ENCODE measurements at places on chromosomes 2 and 18. TPM values are rescaled to one million over a fixed set of nuclear protein-coding genes. Genes with fewer than 3 reads are reported as not detected.
A peak's percentile ranks its signal among the peaks of the same experiment; 100 is the strongest.

VIL1 gene
- total RNA-seq: 0.51 TPM

NOP58 gene
- 77.6 TPM for total RNA-seq

DNER gene
- total RNA-seq: 1.9 TPM

LYPD6 gene
- total RNA-seq: 0.29 TPM

DPP10 gene
- not detected for total RNA-seq

PARD3B gene
- 35.8 TPM for total RNA-seq

GLI2 gene
- total RNA-seq: 23.6 TPM

DGKD gene
- 46.1 TPM for total RNA-seq

TMEM182 gene
- total RNA-seq: 1.4 TPM

ASB18 gene
- total RNA-seq: not detected

GPR39 gene
- total RNA-seq: 53.2 TPM

ACVR1C gene
- total RNA-seq: 0.59 TPM

COLEC12 gene
- 28.4 TPM for total RNA-seq

ADD2 gene
- 0.51 TPM for total RNA-seq

REG3A gene
- not detected for total RNA-seq

DNA sequence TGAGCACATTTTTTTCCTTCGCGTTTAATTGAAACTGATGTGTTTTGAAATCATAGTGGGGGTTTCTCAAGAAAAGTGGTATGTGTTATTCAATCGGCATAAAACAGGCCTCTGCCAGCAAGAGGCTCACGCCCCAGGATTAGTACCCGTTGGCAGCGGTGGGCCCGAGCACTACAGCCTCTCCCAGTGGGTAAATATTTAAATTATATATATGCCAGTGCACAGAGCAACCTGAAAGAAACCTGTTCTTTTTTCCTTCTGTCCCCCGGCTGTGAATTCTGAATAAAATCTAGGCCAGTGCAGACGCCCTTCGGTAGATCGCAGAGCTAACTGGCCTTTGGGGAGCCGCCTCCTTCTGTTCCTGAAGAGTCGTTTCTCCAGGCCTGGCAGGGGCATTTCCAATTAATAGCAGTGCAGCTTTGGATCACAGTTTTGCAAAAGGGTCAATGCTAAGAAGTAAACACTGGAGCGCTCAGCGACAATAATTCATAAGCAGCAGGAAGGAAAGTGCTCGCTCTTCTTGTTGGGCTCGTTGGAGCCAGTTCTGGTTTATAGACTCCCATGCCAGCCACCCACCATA, 202.8 kb upstream of the SALL3 start:
- DNase-seq: no peak

DNA sequence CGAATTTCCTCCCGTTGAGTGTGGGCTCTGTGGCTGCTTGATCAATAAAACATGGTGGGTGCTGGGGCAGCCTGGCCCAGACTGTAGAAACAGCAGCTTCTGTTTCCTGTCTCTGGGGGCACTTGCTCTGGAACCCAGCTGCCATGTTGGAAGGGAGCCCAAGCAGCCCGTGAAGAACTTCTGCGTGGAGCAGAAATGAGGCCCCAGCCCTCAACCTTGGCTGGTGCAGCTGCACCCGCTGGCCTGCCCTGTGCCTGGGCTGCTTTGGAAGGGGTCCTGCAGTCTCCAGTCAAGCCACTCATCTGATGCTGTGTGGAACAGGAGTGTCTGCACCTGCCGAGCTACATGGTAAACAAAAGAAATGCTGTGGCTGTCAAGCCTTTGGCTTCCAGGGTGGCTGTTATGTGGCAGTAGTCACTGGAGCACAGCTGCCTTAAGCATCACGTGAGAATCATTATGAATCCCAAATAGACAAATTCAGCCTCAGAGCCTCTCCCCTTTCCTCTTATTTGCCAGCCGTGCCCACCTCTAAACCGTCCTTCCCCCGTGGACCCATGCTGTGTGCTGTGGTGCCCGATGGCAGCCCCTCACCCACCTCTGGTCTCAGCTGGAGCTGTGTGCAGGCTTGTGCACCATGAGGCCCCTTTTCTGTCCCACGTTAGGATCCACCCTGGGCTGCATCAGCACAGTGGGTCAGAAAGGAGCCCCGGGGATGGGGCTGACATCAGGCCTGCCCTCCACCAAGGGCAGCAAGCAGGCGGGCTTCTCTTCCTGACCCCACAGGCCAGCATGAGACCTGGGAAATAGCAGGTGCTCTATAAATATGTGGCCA, 134.0 kb upstream of the HDAC4 start:
- DNase-seq: no peak

DNA sequence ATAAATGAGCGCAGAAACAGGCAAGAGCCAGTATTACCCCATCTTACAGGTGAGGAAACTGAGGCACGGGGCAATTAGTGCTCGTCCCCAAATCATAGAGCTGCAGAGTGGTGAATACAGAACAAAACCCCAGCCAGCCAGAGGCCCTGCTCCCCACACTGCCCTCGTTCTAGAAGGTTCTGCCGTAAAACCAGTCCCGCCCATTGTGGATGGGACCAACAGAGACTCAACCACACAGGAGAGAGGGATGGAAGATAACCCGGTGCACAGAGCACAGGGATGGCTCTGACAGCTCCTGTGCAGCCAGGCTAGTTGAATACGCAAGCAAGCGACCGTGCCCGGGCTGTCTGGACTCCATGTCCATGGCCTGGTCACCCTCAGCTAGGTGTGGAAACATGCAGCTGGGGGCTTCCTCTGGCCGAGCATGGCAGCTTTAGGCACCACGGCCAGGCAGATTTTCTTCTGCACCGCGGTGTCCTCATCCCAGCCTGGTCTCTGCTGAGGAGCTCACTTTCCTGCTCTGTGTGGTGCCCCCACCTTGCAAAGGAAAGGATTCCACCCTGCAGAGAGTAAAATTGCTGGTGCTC, 146.4 kb downstream of the TPO start:
- DNase-seq: no peak

- DNase-seq: peak; percentile 38
These were observed 7.4 kb downstream of the DLX2 start for GRCh38 chr2:172095146-172095904.

GRCh38 chr2:59025157-59025757, 784.1 kb upstream of the FANCL start:
- DNase-seq: no peak

GRCh38 chr2:64605991-64606478, 47.7 kb downstream of the SERTAD2 start:
- no peak for DNase-seq

- DNase-seq: no peak
These were observed 8.2 kb upstream of the OSGEPL1 start for GRCh38 chr2:189770590-189771322.

GRCh38 chr2:29014811-29015421, 33.8 kb downstream of the TOGARAM2 start:
- no peak for DNase-seq

DNA sequence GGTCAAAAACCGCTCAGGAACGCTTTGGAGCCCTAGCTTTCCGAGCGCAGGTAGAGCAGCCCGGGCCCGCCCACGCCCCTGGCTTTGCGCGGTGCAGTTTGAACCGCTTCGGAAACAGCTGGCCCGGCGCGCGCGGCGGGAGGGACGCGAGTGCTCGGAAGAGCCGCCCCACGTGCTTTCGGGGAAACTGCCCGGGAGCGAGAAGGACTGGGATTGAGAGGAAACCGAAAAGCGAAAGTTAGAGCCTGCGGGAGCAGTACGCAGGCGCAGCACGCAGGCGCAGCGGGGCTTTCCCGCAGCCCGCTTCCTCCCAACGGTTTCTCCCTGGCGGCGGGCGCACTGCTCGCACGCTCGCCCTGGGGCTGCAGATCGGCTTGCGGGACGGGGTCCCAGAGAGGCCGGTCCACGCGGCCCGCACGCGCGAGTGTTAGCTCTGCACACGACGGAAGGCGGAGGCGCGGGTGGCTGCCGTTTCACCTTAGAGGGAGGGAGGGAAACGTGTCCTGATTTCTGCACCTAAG, 6.3 kb upstream of the STAT1 start:
- DNase-seq: peak; percentile 93

DNA sequence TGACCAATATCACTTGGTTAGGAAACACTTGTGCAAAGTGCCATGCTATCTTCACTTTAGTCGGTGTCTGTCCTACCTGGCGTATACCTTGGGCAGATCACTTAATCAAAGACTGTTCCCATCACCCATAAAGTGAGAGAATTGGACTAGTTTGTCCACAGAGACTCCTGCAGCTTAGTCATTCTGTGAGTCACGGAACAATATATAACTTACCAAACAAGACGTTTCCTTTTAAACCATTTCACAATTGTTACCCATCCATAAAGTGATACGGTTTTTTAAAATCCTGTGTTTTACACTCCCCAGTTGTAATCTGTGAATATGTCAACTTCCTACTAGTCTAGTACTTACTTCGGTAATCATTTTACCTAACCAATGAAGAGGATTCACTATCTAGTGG, 499.3 kb upstream of the SMIM21 start:
- no peak for DNase-seq

GRCh38 chr2:234245945-234246344, 195.4 kb downstream of the SPP2 start:
- no peak for DNase-seq

GRCh38 chr2:4831751-4832150, 860.4 kb upstream of the SOX11 start:
- no peak for DNase-seq

DNA sequence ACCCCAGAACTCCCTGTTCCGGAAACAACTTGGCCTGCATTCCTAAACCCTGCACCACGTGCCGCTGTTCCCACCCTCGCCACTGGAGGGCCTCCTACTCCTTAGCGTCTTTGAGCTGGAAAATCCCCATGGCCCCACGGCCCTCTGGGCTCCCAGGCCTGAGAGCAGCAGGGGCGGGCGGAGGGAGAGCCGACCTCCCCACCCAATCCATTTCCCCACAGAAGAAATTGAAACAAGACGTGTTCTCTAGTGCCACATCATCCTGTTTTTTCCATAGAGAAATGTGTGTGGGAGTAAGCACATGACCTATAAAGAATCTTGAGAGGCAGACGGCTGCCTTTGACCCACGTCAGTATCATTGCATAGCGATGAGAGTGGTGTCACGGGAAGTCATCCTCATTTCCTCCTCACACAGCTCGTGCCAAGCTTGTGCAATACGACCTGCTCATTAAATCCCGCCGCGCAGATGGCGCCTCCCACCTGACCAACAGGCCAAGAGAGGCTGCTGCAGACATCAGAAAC, 79.2 kb downstream of the LAMA1 start:
- peak; percentile 91 for DNase-seq

GRCh38 chr2:44802777-44803424, 138.6 kb upstream of the SIX3 start:
- DNase-seq: no peak

- no peak for DNase-seq
These were observed 56.6 kb downstream of the CLHC1 start for GRCh38 chr2:55175254-55176093.

DNA sequence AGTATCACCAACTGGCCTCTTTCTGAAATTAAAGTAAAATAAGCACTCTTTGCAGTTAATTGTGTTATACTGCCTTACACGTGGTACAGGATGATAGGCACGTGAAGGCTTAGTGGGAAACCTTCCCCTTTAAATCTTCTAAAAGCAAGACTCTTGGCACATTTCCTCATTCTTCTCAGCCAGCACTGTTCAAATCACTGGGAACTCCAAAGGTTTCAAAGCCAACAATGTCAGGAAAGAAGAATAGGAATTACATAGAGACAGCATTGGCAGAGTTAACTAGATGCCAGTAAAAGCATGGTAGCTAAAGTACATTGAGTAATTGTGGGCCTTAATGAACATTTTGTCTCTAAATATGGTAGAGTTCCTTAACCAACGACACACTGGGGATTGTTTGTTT, 96.4 kb downstream of the DTNA start:
- no peak for DNase-seq

DNA sequence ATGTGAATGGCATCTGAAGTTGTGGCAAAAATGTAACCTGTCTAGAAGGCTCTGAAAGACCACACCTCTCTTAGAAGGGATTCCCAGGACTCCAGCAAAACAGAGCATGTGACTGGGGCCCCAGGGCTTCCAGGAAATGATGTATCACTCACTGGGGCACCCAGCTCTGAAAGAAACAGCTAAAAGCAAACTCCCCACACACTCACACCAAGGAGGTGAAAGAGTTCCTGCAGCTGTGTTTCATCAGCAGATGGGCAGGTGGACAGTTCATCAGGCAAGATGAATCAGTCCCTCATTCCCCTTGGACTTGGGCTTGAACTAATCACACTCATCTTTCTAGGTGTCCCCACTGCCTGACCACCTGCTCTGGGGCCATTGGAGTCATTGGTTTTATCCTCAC, 76.2 kb downstream of the CCBE1 start:
- DNase-seq: no peak

- no peak for DNase-seq
These were observed 209.7 kb upstream of the KCNJ3 start for GRCh38 chr2:154488801-154489200.

DNA sequence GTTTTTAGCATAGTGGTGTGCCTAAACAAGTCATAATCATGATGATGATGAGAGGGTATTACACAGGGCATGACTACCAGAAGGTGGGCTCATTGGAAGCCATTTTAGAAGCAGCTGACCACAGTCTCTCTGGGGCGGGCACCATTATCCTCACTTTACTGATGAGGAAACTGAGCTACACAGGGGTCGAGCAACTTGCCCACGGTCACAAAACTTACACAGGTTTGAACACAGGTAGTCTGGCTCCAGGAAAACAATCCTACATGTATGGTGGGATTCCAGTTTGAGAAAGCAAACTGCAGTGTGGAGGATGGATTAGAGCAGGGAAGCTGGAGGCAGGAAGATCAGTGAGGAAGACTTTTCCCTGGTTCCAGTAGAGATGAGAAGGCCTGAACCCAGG, 6.2 kb downstream of the RHOB start:
- DNase-seq: no peak

- DNase-seq: peak; percentile 51
These were observed 39.1 kb downstream of the CYRIA start for GRCh38 chr2:16626497-16626896.

DNA sequence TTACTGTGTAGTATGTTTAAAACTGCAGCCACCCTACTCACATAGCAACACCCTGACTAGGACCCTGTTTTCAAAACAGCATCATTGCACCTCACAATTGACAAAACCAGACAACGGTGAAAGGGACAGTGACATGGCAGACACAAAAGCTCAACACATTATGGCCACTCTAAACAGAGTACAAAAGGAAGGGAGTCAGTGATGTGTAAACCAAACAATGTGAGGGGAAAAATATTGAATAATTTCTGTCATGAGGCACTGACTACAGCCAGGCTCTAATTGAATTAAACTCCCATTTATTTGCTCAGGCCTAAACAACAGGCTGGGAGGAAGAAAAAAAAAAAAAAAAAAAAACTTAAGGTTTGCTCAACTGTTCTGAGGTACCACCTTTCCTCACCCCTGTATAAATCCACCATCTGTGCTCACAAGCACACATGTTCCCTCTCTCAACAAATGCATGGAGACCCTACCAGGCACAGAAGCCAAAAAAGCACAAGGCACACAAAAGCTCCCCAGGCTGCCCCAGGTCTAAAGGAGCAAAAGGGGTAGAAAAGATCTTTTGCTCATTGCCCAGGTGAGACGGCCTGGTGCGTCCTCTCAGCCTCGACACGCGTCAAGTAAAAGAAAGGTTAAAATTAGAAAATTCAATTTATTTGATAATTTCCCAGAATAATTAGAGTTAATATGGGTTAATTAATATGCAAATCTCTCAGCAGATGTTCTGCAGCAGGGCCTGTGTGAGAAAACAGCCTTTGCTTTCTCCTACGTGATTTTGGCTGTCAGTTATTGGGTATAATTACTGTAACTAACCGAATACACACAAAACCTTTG, 80.9 kb downstream of the ZEB2 start:
- no peak for DNase-seq

- DNase-seq: no peak
These were observed 252.3 kb downstream of the CYRIA start for GRCh38 chr2:16413285-16413684.

GRCh38 chr2:33131111-33131510, 184.4 kb downstream of the LTBP1 start:
- no peak for DNase-seq

- DNase-seq: no peak
These were observed 135.5 kb downstream of the RND3 start for GRCh38 chr2:150351922-150352321.
